Stimulated activated CD4-positive, alpha-beta T cell treated with anti-CD3 and anti-CD28 coated beads, Interleukin-1b, Interleukin-23, amount 100 ng/mL, for 24 hours (primary cell): ENCODE measurements at places on chromosomes 12 and 14.

DNA sequence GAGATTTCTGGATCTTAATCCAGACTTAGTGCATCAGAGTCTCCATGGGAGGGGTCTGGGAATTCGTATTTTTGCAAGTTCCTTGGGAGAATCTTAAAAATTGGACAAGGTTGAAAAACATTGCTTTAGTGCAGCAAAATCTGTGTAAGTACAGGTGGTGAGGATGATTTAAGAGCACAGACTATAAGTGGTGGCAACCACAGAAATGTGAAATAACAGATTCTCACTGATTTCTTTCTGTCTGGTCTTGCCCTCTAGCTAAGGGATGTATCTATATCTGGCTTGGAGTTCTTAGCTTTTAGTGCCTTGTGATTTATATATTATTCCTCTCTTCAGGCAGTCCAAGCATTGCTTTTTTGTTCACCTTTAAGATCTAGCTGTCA, 116.2 kb downstream of the DIP2B start:
- DNase-seq, result no peak

DNA sequence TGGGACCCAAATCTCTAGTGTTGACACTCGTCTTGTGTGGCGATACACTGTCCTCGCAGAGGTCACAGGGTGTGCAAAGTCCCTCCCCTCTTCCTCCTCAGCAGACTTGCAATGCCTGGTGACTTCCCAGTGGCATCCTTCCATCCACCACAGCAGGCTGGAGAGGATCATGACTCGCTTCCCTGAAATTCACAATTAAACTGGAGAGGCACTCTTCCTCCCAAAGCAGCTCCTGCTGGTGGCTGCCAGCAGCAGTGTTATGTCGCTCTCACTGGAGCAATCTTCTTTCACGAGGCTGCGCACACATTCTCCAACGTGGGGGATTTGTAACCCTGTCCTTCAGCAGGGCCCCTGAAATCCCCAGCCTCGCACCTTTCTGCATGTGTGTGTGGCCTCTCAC, 145.2 kb upstream of the TMCC3 start:
- no peak for DNase-seq

DNA sequence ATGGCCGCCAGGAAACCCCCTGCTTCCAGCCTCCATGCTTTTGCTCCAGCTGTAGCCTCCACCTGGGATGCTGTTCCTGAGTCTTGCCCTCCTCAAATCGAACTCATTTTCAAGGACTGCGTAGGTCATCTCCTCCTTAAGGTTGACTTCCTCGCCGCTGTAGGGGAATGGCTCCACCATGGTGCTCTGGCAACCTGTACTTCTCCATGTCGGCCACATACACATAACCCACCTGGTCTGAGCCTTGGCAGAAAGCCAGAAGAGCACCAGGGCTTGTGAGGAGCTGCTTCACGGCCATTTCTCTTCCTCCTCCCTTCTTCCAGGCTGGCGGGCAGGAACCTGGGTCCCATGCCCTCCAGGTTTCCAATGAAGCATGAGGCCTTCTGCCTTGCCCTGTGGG, 36.7 kb upstream of the BEGAIN start:
- DNase-seq, result no peak

DNA sequence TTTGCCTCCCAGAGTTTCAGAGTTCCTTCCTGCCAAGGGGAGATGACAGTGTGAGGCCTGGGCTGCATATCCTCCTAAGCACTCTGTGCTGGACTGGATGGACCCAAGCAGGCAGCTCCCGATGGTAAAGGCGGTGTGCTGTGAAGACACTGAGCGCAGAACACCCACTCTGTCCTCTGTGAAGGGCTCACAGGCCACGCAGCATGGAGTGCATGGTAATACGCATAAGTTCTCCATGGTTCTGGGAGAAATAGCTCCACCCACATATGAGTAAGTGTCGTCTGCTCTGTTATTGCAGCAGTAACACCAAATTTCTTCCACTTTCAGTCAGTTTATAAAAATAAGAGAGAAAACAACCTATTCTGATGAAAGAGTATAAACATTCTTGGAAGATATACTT, 55.8 kb downstream of the TMEM30B start:
- no peak for DNase-seq

DNA sequence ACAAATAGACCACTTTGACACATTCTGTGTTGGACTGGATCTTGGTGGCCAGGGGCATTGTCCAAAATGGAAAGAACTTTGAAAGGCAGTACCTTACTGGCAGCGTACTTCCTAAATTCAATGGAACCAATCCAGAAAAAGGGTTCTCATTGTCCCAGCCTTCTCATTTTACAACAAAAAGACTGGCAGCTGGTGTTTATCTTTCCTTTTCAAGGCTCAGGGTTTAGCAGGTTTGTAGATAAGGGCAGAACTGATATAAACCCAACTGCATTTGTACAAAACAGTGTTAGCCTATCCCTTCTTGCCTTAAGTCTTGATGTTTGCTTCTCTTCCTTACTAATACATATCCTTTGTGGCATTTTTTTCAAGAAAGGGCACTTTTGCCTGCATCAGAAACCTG, 7.7 kb downstream of the THAP2 start:
- DNase-seq, result no peak

- DNase-seq, result no peak
These were observed 10.2 kb downstream of the SGPP1 start for GRCh38 chr14:63717702-63718101.

- DNase-seq, result no peak
These were observed 46.3 kb upstream of the KICS2 start for GRCh38 chr12:64268409-64268808.

GRCh38 chr12:112543751-112544150, 125.0 kb downstream of the PTPN11 start:
- no peak for DNase-seq

- no peak for DNase-seq
These were observed 14.5 kb upstream of the IL22 start for GRCh38 chr12:68267892-68268396.

- no peak for DNase-seq
These were observed 934 bp upstream of the ZC2HC1C start for GRCh38 chr14:75068294-75069120.

- DNase-seq, result no peak
These were observed 443.6 kb upstream of the SYT1 start for GRCh38 chr12:78420991-78421390.

- DNase-seq, result no peak
These were observed 129.0 kb downstream of the AACS start for GRCh38 chr12:125194163-125194773.

DNA sequence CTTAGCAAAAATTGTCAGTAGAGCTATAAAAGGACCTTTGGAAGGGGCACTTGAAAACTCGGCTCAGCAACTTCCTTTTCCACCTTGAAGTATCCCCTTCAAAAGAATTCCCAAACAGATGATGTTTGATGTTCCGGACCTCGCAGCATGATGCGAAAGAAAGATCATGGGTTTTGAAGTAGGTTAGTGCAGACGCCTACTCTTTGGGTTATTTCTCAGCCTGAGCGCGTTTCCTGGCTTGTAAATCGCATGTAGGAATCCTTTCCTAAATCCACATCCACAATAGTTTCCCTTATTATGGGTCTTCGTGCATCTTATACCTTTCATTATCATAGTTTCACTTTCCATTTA, 584 bp upstream of the NEDD1 start:
- DNase-seq, result no peak
